Activated T-helper 9 cell treated with anti-CD3 and anti-CD28 coated beads, Interleukin-2, amount 50 U/mL, for 16 hours (primary cell): ENCODE measurements at places on chromosomes 5 and 9.

DNA sequence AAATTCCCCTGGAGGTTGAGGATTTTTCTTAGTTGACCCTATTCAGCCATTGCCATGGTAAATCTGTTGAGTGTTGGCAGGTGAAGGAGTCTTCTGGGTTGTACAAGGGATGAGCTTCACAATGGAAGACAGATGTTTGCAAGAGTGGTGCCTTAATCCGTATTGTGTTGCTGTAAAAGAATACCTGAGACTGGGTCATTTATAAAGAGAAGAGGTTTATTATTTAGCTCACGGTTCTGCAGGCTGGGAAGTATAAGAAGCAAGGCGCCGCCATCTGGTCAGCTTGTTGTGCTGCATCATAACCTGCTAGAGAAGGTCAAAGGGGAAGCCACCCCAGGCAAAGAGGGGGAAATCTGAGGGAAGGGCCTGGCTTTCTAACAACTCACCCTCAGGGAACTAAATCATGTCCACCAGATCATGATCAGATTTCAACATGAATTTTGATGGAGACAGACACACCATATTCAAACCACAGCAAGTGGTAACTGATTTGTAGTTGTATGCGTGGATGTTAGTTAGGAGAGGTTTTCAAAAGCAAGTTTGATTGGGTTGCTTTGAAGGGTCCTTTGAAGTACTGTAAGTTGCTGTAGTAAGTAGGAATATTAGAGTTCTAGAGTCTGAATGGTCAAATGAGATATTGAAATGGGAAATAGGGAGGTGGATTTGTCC lies 2.5 kb downstream of the TNPO1 start:
- peak; percentile 27 for DNase-seq

GRCh38 chr5:174919351-174919750 lies 195.0 kb downstream of the MSX2 start:
- no peak for DNase-seq

- DNase-seq, result no peak
These were observed 122.9 kb upstream of the DAB2 start for GRCh38 chr5:39547553-39548154.

GRCh38 chr5:22649074-22649473 lies 204.1 kb downstream of the CDH12 start:
- DNase-seq, result no peak

DNA sequence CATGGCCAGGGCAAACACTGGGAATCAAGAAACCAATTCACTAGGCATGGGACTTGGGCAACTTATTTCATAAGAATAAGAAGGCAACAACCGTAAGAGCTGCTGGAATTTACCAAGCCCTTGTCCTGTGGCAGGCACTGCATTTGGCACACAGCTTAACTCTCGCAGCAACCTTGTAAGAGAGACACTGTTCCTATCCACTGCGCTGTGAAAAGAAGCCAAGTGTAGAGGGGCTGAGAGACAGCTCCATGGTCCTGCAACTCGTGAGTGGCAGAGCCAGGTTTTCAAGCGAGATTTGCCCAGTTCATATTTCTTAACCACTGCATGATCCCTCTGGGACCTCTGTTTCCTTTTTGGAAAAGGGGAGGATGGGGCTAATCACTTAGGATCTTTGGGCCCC lies 129.3 kb upstream of the STC2 start:
- DNase-seq, result no peak

DNA sequence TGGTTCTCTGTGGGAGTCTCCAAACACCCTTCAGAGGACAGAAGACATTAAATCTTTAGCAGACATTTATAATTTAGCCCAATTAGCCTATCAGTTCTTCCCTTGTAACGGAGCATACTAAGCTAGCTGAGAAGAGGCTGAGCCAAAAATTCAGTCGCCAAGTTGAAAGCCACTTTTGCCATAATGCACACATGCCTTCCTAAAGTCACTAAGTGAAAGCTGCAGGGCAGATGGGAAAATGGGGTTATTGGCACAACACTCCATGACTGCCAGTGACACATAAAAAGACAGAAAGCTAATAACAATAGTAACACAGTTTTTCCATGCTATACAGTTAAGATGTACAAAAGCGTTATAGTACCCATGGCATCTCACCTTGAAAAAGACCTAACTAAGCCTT lies 176.2 kb downstream of the DIRAS2 start:
- no peak for DNase-seq

DNA sequence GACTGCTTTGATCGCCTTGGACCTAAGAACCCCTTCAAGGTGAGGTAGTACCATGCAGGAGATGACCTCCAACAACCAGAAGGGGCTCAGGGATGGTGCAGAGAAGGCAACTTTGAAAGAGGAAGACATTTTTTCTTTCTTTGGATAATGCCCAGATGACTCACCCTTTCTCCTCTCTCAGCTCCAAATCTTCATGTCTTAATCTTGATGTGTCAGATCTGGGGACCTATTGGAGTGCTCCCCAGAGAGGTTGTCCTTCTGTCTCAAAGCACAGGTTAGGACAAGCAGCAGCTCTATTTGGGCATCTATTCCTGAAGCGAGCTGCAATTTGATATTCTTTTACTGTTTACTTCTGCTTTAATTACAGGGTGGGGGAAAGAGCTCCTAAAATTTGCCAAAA lies 229.9 kb upstream of the MAP3K1 start:
- DNase-seq, result no peak

DNA sequence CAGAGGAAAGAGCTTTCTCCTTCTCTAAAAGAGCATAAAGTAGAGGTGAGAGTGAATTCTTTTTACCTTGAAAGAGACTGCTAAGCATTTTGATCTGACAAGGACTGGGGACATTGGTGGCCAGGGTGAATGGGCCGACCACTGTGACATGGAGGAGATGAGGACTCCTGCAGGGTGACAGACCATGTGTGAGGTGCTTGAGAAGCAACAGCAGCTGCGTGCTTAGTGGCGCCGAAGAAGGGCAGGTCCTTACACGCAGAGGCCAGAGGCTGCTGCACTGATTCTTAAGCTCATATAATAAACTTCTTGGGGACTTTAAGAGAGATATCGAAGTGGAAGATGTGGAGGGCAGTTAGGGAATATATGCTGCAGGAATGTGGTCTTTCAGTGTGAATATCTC lies 8.7 kb upstream of the JAKMIP2 start:
- DNase-seq, result no peak

DNA sequence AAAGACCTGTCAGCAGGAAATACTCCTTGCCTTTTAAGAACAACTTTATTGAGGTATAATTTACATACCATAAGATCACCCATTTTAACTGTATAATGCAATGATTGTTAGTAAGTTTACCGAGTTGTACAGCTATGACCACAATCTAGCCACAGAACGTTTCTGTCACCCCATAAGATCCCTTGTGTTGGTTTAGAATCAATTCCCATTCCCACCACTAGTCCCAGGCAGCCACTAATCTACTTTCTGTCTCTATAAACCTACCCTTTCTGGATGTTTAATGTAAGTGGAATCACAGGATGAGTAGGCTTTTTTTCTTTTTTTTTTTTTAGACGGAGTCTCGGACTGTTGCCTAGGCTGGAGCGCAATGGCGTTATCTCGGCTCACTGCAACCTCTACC lies 4.4 kb downstream of the GPR107 start:
- DNase-seq, result no peak

DNA sequence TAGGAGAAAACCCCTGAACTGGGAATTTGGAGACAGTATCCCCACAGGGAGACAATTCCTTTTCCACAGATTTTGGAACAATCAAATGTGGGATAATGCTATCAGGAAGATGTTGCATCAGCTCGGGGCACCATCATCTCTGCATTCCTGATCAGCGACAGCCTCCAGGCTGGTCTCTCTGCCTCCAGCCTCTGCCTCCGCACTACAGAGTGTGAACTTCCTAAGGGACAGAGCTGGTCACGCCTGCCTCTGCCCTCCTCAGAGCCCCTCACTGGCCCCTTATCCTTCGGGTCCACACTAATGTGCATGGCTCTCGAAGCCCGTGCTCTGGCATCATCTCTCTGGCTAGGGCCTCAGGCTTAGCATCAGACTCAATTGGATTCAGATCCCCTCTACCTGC lies 8.6 kb downstream of the FOXI1 start:
- no peak for DNase-seq

GRCh38 chr5:10746711-10747110 lies 14.3 kb downstream of the DAP start:
- no peak for DNase-seq

DNA sequence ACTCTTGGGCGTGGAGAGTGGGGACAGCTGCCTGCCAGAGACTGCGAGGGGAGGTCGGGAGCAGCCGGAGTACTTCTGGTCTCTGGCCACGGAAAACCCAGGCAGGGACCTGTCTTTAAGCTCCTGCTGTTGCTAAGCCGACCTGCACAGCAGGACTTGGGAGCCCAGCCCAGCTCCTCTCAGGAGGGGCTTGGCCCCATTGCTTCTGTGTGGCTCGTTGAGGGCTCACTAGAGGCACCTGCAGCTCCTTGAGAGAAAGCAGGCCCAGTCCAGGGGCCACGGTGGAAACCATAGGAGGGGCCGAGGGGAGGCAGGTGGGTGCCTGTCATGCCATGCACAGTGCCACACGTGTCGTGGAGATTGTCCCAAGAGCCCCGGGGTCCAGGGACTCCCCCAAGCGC lies 3.3 kb upstream of the LCN2 start:
- no peak for DNase-seq

- DNase-seq, result no peak
These were observed 42.8 kb upstream of the GDNF start for GRCh38 chr5:37882636-37883035.

GRCh38 chr5:1394881-1395860 lies 50.1 kb downstream of the SLC6A3 start:
- DNase-seq, result no peak

- no peak for DNase-seq
These were observed 2.8 kb upstream of the IL5 start for GRCh38 chr5:132546108-132546507.

DNA sequence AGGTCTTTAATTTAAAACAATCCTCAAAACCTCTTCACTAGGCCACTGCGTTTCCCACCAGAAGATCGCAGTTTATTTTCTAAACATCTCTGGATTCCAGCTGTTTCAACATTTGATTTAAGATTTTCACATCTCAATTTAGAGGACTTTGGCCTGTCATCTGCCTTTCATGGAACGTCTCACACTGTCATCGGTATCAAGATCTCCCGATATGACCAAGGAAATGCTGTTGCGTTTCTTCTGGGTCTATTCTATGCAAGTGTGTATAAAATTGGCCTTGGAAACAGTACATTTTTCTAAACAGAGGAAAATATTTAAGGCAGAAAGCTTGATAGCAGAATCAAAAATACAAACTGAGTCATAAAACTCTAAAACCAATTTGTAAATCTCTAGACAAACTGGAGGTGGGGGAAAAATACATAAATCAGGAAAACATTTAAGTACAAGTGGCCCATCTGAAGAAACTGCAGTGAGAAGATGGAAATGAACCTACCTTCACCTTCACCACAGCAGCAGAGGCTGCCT lies 53.6 kb upstream of the SIMC1 start:
- no peak for DNase-seq

- no peak for DNase-seq
These were observed 1.3 kb upstream of the SUSD3 start for GRCh38 chr9:93057042-93057702.

GRCh38 chr9:133807818-133808217 lies 69.7 kb upstream of the SARDH start:
- no peak for DNase-seq

DNA sequence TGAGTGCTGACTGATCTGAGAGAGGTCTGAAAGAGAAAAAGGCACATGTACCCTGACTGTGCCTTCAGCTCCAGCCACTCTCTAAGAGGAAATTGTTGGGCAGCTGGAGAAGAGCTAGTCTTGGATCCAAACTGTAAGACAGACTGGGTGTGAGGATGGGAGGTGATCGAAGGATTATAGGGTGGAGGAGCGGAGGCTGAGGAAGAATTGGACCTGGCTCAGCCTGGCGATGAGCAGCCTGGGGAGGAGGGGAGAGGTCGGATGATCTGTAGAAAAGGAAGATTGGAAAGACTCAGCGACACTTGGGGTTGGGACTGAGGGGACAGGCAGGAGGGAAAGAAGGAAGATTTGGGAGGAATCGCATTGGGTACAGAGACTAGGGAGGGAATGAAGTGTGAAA lies 98.6 kb upstream of the SLC25A48 start:
- DNase-seq, result no peak

GRCh38 chr9:37977851-37978480 lies 74.0 kb upstream of the SLC25A51 start:
- DNase-seq, result no peak

DNA sequence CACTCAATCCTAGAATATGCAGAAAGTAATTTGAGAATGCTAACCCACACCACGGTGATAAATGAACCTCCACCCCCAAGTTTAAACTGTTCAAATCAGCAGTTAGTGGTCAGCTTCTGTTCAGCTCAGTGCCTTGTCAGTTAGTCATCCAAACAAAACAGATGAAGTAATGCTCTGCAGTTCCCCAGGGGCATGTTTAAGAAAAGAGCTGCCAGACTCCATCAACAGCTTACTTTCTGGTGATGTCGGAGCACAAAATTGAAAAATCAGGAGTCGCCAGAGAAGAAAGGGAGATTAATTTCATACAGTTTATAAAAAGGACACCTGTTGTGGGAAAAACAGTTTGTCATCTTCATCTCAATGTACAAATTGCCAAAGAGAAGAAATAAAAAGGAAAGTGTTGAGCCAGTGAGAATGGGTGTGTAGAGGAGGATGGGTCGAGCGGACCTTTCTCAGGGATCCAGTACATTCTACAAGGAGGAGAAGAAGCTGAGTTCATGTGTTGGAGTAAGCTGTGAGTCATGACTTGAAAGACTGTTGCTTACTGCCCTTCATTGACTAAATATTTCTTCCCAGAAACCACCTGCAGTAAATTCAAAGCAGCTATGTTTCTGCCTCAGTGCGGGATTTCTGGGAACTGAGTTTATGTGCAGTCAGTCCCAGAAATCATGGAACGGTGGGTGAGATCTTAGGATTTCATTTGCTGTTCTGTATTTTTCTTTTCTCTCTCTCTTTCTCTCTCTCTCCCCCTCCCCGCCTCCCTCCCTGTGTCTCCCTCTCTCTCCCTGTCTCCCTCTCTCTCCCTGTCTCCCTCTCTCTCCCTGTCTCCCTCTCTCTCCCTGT lies 13.7 kb downstream of the TRIO start:
- no peak for DNase-seq

DNA sequence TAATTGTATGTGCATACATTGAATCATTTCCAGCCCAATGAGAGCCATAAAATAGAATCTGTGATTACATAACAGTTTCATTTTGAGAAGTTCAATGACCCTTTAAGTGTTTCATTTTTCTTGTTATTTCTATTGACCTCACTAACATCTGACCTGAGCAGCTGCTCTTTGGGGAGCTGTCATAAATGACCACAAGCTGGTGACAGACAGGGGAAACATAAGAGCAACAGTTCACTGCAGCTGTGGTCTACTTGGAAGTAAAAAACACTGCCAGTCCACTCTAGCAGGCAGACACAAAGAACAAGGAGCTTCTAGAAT lies 265.4 kb downstream of the DTWD2 start:
- no peak for DNase-seq

GRCh38 chr5:67047160-67047559 lies 149.4 kb downstream of the CD180 start:
- DNase-seq, result no peak
